ENCODE measurements at places on chromosomes 16 and 17. TPM values are rescaled to one million over a fixed set of nuclear protein-coding genes. Genes with fewer than 3 reads are reported as not detected.

PRR14 gene
- polyA plus RNA-seq, result 55.3 TPM

GRCh38 chr16:80518436-80518835, 22.4 kb upstream of the DYNLRB2 start:
- no peak for DNase-seq

DNA sequence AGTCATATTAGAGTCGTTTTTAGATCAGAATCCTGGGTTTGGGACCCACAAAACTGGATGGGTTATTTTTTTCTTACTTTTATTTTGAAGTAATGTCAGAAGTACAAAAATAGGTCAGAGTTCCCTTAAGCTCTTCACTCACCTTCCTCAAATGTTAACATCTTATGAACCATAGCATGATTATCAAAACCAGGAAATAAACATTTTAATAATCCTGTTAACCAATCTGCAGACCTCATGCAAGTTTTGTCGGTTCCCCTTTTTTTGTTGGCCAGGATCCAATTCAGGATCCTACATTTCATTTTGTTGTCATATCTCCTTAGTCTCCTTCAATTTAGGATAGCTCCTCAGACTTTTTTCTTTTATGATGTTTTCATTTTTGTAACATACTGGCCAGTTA, 162.0 kb downstream of the CHD9 start:
- DNase-seq, result no peak

PDE6G gene
- polyA plus RNA-seq, result 1.2 TPM

DNA sequence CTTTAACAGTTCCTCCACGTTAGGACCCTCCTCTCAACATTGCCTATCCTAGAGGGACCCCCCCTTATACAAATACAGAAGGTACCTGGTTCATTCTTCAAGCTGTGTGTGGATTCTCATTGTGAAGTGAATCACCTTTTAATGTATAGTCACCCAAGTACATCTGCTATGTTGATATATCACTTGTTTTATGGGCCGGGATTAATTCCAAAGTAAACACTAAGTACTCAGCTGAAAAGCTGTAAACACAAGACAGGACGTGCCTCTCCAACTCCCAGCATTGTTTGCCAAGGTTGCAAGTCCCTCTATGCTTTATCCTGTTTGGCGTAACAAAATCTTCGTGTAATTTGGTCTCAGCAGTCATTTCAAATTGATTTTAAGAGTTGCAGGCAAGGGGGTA, 123.6 kb downstream of the RBFOX1 start:
- peak; percentile 17 for DNase-seq

CCL13 gene
- polyA plus RNA-seq, result 3.5 TPM

KRTAP3-2 gene
- not detected for polyA plus RNA-seq

GRCh38 chr17:44354582-44355561, 8.8 kb downstream of the FAM171A2 start:
- DNase-seq, result no peak

GRCh38 chr16:56921571-56921970, 10.4 kb upstream of the HERPUD1 start:
- no peak for DNase-seq

- DNase-seq, result no peak
These were observed 47.4 kb downstream of the AXIN2 start for GRCh38 chr17:65514082-65514481.

DNA sequence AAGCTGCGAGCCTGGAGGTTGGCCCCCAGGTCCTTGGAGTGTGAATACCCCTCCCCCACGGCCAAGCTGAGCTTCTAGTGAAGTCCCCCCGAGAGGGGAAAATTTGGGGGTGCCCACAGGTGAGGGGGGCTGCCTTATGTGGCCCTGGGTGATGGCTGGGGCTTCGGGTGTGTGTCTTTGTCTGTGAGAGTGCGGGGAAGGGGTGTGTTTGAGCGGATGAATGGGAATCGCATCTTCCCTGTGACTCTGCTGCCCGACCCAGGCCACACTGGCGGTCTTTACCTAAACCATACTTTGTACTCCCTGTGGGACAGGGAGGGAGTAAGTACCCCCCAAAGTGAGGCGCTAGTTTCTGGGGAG, 1.3 kb downstream of the SBK1 start:
- DNase-seq, result no peak

DNA sequence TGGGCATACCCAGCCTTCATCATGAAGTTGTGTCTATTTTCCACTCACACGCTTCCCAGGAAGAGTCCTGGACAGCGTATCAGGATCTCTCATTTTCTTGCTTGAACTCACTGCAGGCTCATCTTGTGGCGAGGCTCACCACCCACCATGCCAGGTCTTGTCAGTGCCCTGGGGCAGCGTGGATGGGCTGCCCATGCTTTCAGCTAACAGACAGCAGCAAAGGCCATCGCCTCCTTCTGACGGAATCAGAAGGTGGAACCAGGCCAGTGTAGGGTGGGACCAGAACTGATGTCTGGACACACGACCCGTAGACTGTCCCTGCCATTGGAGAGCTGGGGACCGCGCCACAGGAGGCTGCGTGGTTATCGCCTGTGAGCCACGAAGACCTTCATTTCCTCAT, 169.4 kb downstream of the FOXL1 start:
- no peak for DNase-seq

KRTAP2-2 gene
- not detected for polyA plus RNA-seq

GRCh38 chr17:17934806-17935205, 37.4 kb downstream of the TOM1L2 start:
- no peak for DNase-seq

MMP28 gene
- 48.6 TPM for polyA plus RNA-seq

GRCh38 chr17:51398128-51398525, 137.8 kb downstream of the UTP18 start:
- no peak for DNase-seq

GRCh38 chr16:28829747-28830146, 6.9 kb downstream of the ATXN2L start:
- no peak for DNase-seq

GRCh38 chr17:61150686-61151299, 248.8 kb upstream of the TBX2 start:
- no peak for DNase-seq

DNA sequence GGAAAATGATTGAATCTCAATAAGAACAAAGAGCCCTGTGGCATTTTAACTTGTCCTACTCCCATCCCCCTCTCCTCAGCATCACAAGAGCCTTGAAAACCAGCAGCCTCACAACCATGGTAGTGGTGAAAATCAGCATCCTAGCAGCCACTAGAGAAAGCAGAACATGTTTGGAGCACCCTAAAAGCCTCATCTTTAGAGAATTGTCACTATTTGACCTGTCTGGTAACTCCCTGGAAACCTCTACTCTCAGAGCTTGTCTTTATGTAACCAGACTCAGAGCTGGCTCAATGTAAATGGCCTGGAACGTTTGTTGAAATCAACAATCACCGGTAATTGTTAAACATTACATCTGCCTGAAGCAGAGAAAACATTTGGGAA, 70.8 kb downstream of the MMD start:
- no peak for DNase-seq

GRCh38 chr16:86090461-86091170, 191.7 kb downstream of the IRF8 start:
- DNase-seq, result no peak

DNA sequence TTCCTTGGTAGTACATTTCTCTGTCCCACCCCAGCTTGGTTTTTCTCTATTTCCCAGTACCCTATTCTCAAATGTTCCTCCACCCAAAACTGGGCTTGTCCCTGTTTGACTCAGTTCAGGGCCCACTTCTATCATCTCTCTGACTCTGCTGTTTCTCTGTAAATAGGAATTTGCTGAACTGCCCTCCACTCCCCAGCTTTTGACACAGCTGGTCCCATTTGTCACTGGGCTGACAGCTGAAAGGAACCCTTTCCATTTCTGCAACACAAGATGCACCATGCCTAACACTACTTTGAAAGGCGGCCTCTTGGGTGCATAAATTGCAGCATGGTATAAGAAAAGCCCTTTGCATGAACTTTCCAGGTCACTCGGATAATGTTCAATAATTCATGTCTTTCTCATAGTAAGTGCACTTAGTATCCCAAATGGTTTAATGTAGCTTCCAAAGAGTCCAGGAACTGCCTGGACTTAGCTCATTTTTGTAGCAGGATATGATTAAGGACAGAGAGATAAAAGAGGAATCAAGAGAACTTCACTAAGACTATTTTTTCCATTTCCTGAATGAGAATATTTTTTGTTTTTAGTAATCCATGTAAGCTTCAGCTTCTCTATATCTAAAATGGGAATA, 256.7 kb downstream of the CDH11 start:
- no peak for DNase-seq

DNA sequence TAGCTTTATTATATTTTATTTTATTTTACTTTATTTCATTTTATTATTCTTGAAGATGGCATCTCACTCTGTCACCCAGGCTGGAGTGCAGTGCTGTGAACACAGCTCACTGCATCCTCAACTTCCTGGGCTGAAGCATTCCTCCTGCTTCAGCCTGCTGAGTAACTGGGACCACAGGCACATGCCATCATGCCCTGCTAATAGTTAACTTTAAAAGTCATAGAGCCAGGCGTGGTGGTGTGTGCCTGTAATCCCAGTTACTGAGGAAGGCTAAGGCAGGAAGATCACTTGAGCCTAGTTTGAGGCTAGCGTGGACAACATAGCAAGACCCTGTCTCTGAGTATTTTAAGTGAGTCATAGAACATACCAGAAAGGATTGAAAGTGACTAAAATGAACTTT, 38.7 kb downstream of the ESRP2 start:
- DNase-seq, result no peak

CDH5 gene
- polyA plus RNA-seq, result 44.0 TPM

DNA sequence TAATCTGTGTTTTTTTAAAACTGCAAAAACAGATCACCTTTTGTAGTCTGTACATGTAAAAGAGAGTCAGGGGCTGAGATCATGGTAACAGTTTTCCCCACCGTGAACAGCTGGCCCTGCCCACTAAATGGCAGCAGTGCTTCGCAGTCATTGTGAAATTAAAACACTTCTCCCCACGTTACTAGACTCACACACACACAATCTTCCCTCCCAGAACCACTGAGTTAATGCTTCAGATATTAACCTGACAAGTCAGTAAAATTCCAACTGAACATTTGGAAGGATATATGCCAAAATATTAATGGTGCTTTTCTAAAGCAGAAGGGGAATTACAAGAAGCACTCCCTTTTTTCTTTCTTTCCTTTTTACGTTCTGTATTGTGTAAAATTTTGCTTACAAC, 1.2 kb upstream of the CD300LG start:
- no peak for DNase-seq

- no peak for DNase-seq
These were observed 7.5 kb downstream of the NPTX1 start for GRCh38 chr17:80468781-80469493.

DNA sequence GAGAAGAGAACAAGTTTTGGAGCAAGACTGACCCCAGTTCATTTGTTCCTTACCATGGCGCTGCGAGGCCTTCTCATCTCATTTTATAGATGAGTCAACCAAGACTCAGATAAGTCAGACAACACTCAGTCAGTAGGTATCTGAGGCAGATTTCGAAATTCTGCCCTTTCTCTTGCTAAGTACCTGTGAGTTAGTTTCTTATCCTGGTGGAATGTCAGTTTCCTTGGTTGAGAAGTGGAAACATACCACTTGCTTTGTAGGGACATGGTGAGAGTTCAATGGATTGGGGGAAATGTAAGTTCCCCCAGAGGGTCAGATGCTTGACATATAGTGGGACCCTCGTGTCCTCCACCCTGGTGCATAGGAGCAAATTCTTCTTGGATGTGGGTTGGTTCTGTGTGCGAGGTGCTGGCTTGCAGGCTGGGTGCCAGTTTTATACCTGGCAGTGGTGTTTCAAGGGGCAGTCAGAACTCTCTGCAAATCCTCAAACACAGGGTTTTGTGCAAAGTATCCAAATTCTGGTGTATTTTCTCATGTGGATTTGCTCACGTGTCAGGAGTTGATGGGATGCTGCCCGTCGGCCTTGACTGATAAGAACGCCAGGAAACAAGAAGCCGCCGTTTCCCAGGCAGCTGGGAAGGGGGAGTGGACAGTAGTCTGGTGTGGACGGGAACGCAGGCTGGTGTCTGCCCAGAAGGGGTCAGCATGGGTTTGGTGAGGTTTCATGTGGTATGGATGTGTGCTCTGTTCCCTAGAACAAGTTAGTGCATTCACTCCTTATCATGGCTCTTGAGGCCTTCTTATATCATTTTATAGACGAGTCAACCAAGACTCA, 61.1 kb upstream of the CIBAR2 start:
- no peak for DNase-seq

ZNF688 gene
- 15.6 TPM for polyA plus RNA-seq

DNA sequence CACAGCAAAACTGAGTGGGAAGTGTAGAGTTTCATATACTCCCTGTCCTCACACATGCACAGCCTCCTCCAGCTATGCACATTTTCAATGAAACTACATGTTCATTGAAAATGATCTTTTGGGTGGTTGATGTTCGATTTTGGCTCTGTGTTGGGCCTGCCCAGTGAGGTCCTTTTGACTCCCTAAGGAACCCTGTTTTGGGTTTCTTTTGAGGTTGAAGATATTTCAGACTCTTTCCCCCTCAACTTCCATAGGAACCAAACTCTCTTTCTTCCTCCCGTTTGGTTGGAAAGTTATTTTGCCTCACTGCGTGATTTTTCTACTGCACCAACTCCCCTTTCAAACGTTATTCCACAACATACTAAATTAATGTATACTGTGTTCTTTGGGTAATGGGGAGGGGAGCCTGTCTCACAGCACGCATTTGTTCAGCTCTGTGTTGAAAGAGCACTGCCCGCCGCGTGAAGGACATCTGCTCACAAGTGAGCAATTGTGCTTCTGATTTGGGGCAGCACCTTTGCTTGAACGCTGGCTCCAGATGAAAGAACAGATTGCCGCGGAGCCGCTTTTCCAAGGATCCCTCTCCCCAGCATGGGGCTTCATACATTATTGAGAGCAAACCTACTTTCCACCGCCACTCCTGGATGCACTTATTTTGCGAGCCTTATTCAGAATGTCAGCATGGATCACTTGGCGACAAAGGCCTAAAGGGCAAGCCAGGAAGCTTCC, 385.9 kb downstream of the WWOX start:
- DNase-seq, result no peak

DNA sequence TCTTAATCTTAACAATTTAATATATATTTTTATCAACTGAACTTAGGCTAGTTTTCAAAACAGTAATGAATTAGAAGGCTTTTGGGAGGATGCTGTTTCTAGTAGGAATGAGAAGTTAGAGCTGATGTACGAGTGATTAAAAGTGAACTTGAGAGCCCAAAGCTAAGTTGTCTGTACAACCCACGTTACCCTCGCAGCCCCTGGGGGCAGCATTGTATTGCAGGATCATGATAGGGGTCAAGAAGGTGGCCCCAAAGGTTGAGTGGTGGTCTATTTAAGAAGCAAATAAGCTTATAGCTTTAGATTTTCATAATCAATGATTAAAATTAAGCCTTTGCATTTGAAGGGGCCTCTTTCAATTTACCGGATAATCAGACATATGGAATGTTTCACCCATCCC, 33.7 kb upstream of the ALDH3A2 start:
- no peak for DNase-seq

OSGIN1 gene
- 11.9 TPM for polyA plus RNA-seq

ATP2A3 gene
- polyA plus RNA-seq, result 28.1 TPM

- DNase-seq, result no peak
These were observed 594.4 kb downstream of the TOX3 start for GRCh38 chr16:51952500-51952899.

GRCh38 chr16:66389256-66390176, 23.0 kb downstream of the CDH5 start:
- no peak for DNase-seq

IRF8 gene
- polyA plus RNA-seq, result 7.3 TPM

All from urinary bladder (tissue), 4 donors.